ENCODE measurements at places on chromosomes 2 and 18.

GRCh38 chr2:85864654-85865053 is 24.1 kb downstream of the ST3GAL5 start:
- no peak for DNase-seq

DNA sequence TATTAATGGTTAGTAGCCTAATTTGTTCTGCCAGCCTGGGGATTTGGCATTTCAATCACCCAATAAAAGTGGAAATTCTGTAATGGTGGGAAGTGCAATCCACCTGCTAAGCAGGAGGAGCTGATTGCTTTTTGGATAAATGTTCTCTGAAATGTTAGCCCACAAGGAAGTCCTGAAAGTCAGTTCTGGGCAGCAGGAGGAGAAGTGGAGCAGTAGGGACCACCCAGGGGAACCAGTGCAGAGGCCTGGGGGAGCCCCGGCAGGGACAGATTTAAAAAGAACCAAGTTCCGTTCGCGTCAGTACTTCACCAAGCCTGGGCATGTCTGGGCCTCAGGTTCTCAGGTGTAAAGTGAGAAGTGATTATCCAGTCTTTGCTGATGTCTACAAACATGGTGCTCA is 248.5 kb upstream of the RAB6C start:
- no peak for DNase-seq

DNA sequence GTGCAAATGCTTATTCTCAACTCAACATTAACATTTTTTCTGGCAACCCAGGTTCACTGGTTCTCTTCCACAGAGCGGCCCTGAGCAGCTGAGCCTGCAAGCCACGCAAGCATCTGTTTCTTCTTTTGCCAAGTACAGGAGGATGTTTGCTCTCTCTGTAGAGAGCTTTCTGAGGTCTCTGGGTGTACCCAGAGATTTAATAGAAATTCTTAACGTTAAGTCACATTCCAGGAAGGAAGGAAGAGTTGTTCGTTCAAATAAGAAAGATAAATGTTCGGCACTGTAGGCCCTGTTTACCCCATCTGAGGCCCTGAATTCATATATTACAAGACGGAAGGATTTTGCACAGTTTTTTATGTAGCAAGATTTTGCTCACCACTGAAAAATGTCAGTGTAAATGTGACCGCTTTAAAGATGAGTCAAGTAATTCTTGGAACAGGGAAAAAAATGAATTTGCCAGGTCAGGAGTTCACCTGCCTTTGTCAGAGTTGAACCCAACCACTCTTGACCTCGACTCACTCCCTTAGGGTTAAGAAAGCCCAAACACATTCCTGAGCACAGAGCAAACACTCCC is 30.1 kb downstream of the KCTD18 start:
- DNase-seq = no peak

DNA sequence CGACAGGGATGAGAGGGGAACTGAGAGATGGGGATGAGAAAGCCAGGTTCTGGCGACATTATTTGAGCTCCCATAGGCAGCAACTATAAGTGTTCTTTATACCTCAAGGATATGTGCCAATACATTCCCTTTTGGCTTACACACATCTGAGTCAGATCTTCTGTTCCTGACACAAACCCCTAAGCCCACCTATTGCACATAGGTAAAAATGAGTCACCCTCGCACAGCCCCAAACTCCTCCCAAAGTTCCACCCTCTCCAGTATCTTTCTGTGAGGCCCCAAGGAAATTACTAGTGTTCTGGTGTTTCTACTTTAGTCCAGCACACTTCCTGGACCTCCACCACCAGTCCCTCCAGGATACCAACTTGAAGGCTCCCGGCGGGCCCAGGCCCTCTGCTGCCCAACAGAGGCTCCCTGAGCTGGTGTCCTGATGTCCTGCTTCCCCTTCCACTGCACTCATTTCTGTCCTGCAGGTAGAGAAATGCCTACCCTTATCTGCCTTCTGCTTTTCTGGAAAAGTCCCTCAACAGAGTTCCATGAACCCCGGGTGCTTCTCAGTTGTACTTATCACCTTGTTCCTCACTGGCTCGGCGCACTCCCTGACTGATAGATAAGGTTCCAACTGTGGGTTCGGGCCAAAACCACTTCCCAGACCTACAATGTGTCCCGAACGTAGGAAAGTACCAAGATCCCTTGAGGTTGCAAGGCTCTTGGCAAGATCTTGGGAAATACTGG is 125.5 kb downstream of the EN1 start:
- no peak for DNase-seq

GRCh38 chr2:119522671-119523070 is 1.6 kb downstream of the SCTR start:
- DNase-seq = no peak

DNA sequence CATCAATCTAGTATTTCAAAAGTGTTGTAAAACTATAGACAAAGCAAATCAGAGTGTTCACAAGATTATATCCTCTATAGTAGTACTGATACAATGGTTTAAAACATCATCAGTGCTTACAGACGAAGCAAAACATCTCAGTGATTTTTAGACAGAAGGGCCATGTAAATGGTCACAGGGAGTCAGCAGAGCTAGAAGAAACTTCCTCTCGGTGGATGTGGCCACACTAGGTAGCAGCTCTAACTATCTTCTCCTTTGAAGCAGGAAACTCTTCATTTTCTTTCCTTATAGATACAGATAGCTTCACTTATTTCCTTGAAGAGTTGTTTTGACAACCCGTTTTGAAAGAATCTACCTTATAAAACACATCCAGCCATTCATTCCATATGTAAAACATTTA is 80.4 kb upstream of the CD226 start:
- no peak for DNase-seq

DNA sequence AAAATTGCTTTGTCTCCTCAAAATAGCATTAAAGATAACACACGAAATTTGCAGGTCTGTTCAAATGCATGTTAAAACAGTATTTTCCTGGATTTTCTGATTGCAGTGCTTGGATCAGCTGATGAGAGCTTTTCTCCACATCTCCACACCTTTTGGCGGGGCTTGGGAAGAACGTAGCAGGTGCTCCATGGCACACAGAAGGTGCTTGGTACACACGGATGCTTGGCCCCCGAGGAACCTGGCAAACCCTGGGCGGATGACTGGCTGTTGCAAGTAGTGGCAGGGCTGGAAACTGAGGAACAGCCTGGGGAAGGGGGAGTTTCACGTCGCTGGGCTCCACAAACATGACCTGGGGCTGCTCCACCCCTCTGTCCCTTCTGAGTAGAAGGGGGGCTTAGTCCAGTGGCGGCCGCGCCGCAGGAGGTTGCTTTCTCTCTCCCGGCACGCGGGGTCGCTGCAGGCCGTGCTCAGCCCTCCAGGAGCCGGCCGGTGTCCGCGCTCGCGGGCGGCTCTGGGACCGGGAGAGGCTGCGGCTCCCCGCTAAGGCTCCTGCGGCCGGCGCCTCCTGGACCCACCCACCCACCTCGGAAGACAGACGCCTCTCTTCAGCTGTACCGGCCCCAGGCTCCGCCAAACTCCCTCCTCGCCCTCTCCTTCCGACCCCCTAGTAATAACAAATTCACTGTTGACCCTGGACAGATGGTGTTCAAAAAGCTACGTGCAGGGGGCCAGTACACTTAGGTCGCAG is 69.3 kb downstream of the MARCO start:
- no peak for DNase-seq

- DNase-seq = no peak
Observed at GRCh38 chr2:158953926-158954763, 14.3 kb upstream of the TANC1 start.

- DNase-seq = no peak
Observed at GRCh38 chr2:45675263-45675812, 23.9 kb downstream of the PRKCE start.

- no peak for DNase-seq
Observed at GRCh38 chr18:13380691-13381070, 162.1 kb downstream of the LDLRAD4 start.
